ENCODE measurements at places on chromosomes 5 and 9. TPM values are rescaled to one million over a fixed set of nuclear protein-coding genes. Genes with fewer than 3 reads are reported as not detected.

GRCh38 chr5:75677607-75678006 is 39.6 kb downstream of the POC5 start:
- DNase-seq: no peak

DNA sequence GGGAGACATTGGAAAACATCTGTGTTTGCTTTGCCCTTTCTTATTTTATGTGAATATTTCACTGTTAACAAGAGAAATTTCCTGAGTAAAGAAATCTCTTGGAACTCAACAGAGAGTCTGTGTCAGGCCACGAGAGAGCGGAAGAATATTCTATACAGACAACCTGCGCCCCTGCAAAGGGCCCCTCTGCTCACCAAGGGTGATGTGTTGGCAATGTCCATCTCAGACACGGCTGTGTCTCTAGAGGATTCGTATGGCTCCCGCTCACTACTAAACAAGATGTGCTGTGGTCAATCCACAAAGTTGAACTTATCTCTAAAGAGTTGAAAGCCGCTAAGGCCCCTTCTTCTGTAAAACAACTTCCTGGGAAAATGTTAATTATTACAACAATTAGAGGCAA is 241.0 kb upstream of the IRX1 start:
- no peak for DNase-seq

GRCh38 chr5:116176121-116176520 is 91.3 kb downstream of the COMMD10 start:
- no peak for DNase-seq

- no peak for DNase-seq
Observed at GRCh38 chr9:76828447-76828846, 64.2 kb downstream of the PCA3 start.

DNA sequence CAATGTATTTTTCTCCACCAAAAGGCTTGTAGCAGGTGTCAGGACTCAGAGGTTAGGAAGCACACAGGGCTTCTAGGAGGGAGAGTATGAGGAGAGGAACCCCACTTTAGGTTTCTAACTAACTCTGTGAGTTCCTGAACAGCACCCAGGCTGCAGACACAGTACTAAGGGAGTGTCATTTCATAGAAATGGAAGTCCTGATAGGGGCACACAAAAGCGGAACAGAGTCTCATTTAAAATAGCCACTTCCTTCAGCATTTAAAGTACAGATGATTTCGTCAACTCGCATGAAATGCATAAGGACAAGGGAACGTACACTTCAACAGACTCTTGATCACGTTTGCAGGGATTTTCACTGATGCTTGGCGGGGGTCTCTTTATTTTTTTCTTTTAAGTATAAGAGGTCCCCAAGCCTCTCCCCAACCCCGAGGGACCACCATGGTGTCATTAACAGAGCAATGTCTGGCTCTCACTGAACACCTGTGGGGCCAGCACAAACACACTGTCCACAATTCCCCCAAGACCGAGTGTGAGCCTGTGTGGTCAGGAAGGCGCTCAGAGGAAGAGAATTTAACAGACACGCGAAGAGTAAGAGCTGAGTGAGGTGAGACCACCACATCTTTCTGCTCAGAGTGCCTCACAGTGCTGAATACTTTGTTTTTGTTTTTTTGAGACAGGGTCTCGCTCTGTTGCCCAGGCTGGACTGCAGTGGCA is 82.3 kb downstream of the SECISBP2 start:
- no peak for DNase-seq

DNA sequence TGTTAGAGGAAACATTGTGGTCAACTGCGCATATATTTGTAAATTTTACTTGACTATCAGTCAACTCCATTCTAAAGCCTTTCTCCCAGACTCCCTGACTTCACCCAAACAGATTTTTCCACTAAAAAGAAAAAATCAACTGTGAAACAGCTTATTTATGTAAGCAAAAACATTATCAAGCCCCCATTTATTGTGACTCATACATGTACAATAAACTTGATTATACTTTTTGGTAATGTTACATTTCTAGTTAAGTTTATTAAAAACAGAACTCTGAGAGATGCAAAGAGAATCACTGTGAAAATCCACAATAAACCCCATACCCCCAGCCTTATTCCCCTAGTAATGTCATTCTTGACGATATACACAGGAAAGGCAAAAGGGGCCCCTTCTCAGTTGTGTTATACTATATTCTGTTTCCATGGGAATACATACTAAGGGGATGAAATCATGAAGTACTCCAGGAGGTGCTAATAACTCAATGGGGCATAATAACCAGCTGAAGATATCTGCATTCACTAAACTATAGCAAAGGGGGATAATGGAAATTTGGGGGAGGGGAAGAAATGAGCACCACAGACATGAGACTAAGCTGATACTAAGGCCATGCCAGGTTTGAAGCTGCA is 616.0 kb downstream of the ACTL7B start:
- DNase-seq: no peak

DNA sequence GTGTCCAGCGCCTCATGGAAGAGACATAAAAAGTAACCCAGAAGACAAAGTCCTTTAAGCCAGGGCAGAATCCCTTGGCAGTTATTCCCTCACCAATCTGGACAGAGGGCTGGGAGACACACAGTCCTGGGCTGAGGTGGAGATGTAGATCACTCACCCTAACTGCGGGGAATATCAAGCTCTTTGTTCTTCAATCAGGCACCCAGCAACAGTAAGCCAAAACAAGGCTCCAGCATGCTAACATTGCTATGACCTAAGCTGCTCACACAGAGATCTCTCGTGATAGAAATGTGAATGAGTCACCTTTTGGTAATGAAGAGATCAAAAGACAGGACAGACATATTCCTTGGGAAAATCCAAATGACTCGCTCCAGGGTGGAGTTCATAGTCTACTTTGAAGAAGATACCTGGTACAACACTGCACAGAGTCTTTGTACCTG is 101.3 kb downstream of the FBN2 start:
- no peak for DNase-seq

DNA sequence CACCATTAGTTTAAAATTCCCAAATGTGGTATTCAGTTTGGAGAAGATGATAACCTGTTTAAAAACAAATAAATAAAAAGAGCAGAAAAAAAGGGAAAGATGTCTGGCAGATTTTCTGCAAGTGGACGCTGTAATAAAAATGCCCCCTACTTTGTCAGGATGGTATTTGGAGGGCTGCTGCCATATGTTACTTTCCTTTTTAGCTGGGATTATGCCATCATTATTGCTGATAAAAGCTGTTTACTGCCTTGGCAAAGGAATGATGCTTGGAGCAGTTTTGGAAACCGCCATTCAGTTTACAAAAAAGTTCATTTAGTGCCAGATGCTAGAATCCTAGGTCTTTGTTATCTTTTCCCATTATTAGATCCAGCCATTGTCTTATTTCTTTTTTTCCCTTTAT is 104.8 kb downstream of the PBX3 start:
- no peak for DNase-seq

DNA sequence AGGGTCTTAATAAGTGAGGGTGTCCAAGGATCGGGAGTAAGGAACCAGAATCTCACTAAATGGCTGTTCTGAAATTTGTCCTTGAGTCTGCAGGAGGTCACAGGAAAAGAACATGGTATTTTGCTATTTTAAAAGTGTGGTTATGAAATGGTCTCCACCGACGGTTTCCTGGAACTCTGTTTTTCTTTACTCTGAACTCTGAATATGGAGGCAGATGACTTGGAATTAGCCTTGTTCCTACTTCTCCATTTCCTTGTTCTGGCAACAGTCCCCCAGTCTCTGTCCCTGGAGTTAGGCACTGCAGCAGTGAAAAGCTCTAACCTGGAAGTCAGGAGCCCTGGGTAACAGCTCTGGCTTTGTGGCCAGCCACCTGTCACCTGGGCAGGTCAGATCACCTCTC is 46.6 kb upstream of the C5orf58 start:
- no peak for DNase-seq

GRCh38 chr5:74032617-74033016 is 406.6 kb downstream of the ARHGEF28 start:
- DNase-seq: no peak

- no peak for DNase-seq
Observed at GRCh38 chr5:37619353-37619752, 220.5 kb downstream of the GDNF start.

DNA sequence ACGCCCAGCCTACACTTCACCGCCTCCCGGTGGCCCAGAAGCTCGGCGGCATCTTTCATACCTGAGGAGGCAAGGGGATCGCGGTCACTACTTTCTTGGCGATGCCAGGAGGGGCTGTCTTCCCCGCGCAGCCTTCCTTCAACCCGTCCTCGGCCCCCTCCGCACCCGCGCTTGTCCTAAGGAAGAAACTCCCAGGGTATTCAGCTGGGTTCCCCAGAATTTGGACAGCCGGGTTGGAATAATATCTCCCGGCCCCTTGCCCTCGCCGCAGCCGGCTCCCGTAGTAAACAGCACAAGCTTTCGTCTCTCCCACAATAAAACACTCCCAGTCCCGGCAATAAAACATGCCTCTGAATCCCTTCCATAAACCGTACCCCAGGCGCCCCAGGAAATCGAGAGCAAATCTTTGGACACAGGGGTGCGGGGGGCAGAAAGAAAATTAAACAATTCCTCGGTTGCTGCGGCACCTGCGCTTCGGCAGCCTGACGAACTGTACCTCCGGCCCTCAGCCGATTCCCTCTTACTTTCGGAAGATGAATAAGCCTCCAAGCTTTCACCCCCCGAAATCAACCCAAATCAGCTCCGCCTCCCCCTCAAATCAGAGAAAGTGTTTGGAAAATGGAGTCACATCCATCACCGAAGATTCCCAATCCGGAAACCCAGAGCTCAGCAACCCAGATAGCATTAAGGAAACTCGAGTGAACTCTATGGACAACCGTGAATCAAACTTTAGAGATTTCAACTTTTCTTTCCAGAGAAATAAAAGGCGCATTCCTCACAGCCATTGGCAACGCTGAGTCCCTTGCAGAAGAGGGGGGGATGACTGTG is 1.1 kb downstream of the OTP start:
- no peak for DNase-seq

DNA sequence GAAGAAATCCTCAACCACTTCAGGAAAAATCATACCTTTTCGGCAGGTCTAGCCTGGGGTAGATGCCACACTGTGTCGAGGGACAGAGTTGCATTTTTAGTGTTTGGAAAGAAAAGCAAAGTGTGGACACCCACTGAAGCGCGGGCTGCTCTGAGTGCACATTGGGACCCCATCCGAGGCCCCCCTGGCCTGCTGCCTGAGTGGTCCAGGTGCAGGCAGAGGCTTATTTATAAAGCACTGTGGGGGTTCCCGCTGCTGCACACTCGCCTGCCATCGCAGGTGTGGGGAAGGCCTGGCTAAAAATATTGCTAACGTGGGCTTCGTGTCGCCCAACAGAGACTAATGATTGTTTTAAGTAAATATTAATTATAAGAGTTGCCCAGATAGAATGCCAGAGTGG is 119.4 kb downstream of the CRB2 start:
- no peak for DNase-seq

- DNase-seq: no peak
Observed at GRCh38 chr5:108276187-108277050, 105.5 kb downstream of the FBXL17 start.

DNA sequence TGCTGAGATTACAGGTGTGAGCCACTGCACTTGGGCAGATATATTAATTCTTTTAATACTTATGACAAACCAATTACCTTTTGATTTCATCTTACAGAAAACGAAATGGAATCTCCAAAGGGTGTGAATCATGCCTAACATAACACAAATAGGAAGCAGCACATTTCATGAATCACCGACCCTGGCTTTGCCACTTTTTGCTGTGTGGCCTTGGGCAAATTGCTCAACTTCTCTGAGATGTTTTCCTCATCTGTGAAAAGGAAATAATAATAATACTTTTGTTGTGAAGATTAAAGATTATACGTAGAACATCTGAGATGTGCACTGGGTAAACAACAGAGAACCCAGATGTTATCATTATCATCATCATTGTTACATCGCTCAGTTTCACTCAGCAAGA is 50.7 kb upstream of the FREM1 start:
- no peak for DNase-seq

DNA sequence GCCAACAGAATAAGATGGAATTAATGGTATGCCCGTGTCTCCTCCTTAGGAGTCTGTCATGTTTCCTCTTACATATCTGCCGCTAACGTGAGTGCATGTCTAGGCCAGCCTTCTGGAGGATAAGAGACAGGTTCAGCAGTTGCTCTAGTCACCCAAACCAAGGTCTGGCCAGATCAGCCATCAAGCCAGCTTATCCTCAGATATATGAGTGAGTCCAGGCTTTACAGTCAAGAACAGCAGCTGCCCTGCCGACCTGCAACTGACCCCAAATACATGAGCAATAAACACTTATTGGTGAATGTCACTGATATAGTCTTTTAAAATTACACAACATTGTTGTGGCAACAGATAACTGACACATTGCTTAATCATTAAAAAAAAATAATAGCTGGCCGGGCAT is 123.5 kb downstream of the TSSK1B start:
- DNase-seq: no peak

- no peak for DNase-seq
Observed at GRCh38 chr5:140555747-140556312, 1.4 kb downstream of the SRA1 start.

DNA sequence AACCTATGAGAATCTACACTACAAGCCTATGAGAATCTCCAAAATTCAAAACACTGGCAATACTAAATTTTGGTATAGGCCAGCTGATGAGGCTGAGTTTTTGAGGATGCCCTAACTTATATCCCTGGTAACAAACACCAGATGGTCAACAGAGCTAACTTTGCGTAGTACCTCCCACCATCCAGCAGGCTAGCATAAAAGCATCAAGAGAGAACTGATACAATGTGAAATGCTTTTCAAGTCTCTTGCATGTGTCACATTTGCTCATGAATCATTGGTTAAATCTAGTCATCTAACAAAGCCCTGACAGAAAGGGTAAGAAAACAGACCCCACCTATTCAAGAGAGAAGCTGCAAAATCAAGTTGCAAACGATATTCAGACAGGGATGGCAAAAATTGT is 1609.7 kb upstream of the CDH9 start:
- DNase-seq: no peak

- DNase-seq: no peak
Observed at GRCh38 chr9:96193236-96193755, 108.7 kb downstream of the HSD17B3 start.

DNA sequence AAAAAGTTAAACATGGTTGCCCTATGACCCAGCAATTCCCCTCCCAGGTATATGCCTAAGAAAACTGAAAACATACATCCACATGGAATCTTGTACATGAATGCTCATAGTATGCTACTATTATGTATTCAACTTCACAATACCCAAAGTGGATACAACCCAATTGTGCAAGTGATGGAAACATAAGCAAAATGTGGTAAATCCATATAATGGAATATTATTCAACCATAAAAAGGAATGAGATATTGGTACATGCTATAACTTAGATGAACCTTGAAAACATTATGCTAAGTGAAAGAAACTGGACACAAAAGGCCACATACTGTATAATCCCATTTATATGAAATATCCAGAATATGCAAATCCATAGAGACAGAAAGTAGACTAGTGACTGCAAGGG is 18.1 kb upstream of the CCDC125 start:
- no peak for DNase-seq

Gene FABP6
- not detected for total RNA-seq

Gene CYLC2
- total RNA-seq: not detected

Gene SLC45A2
- total RNA-seq: 0.93 TPM

Gene PCDHA1
- not detected for total RNA-seq

Gene LURAP1L
- total RNA-seq: not detected

Gene ADAMTS6
- total RNA-seq: 9.6 TPM

Gene NIM1K
- total RNA-seq: 0.74 TPM

Gene CKMT2
- total RNA-seq: 0.78 TPM

Gene ECM2
- not detected for total RNA-seq

Gene OBP2B
- not detected for total RNA-seq

Gene MAMDC4
- 7.5 TPM for total RNA-seq
